ENCODE measurements at places on chromosomes 11 and 22.

GRCh38 chr11:1953489-1954266 is 6.5 kb downstream of the MRPL23 start:
- no peak for DNase-seq

DNA sequence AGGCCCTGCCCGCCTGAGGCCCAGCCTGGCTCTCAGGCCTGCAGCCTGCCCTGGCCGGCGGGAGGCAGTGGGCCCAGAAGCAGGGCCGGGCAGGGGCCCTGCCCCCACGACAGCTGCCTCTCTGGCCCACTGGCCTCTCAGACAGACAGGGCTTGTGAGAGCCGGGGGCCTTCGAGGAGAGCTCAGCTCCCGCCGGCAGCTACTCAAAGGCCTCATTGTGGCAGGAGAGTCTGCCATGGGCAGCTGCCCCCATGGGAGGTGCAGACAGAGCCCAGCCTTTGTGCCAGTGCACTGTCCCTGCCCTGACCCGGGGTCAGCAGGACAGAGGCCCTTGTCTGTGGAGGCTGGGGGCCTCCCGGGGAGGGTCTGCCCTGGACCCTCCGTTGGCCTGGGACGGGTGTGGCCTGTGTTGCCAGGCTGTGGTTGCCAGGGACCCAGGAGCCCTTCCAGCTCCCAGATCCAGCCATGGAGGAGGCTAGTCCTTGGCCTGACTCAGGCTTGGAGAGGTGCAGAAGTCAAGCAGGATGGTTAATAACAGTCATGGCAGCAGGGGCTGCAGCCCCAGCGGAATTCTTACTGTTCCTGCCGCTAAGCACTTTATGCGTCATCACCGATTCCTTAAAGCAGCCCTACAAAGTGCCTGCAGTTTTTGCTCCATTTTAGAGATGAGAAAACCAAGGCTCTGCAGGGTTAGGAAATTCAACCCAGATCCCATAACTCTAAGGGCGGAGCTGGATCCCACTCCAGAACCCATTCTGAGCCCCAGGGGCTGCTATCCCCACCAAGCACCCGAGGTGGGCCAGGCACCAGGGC is 12.5 kb downstream of the FLRT1 start:
- DNase-seq: peak; percentile 75

- DNase-seq: no peak
Observed at GRCh38 chr11:85783758-85784157, 27.2 kb downstream of the SYTL2 start.

DNA sequence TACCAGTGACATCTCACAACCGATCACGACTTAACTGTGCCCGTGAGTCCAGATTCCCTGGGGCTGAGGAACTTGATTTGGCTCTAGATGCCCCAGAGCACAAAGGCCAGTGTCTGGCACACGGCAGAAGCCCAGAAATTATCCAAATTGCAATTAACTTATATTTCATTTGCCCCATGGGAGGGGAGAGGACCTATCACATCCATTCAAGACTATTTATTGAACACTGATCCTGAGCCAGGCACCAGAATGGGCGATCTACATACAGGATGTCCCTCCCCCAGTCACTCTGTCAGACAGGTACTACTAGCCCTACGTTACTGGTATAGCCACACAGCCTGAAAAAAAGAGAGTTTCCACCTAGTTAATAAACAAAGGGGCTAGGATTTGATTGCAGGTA is 5.1 kb downstream of the DNAL4 start:
- DNase-seq: no peak

DNA sequence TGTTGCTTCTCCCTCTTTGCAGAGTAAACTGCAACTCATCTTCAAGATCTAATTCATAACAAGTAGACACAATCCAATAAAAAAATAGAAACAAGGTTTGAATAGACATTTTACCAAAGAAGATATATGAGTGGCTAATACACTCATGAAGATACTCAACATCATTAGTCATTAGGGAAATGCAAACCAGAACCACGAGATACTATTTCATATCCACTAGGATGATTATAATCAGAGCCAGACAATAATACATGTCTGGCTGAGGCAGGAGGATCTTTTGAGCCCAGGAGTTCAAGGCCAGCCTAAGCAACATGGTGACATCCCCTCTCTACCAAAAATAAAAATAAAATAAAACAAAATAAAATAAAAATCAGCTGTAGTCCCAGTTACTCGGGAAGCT is 85.0 kb downstream of the ATG16L2 start:
- DNase-seq: no peak

- DNase-seq: peak; percentile 90
Observed at GRCh38 chr11:120952461-120953434, 71.2 kb upstream of the TBCEL start.

DNA sequence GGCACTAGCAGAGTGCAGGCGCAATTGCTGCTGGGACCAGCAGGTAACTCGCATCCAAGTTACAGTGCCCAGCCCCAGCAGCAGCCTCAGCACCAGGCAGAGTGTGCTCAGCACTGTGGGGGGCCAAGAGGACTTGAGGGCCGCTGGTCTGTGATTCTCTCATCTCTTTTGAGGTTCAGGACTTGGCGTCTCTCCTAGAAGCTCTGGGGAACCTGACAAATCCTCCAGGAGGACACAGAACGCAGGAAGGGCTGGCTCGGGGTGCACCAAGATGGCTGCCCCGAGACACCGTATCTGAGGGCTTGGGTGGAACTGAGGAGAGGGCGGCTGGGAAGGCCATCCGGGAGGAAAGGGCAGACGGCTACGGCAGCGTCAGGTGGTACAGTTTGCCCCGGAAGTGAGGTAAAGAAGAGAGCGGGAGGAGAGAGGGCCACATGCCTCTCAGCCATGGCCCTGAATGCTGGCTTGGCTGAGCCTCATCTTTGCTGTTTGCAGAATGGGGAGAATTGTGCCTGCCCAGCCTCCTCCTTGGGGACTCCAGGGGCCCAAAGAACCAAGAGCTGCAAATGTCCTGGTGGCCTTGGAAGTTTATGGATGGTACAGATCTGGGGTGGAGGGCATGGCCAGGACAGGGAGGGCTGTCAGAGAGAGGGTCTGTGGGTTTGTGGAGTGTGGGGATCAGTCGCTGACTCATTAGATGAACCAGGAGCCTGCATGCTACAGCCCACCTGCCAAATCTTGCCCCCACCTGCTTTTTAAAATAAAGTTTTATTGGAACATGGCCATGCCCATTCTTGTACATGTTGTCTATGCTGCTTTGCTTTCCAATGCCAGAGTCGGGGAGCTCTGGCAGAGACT is 78.0 kb downstream of the MYEOV start:
- peak; percentile 37 for DNase-seq

DNA sequence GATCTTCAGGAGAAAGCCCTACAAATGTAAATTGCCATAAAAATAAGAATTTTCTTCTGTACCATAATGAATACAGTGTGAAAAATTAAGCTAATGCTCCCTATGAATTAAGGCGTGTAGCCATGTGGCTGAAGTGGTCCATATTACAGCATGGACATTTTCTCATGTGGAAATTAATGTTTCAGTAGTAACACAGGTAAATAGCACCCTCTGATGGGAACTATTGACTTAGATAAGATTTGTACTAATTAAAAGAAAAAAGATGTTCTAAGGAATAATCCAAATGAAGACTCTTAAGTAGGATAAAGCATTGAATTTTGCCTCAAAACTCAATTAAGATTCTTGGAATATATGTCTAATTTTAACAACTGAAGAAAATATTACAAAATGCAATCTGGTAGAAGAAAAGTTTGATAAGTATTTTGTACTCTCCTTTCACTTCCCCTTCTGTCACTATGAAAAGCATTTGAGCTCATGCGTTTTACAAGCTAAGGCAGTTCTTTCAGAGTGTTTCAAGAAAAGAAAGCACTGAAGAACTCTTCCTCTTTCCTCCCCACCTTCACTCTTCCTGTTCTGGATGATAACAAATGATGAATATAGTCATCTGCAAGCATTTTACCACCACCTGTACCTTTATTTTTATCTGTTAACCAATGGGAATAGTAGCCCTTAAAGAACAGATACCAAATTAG is 9.9 kb upstream of the OR8D2 start:
- DNase-seq: no peak

GRCh38 chr11:134862105-134862502 is 450.1 kb upstream of the B3GAT1 start:
- no peak for DNase-seq

Data from ecto neural progenitor cell (in vitro differentiated cells).